Posterior cingulate gyrus (tissue), 11 donors: ENCODE measurements at places on chromosomes 4 and X.

- no peak for DNase-seq
These were observed 114.1 kb upstream of the NWD2 start for GRCh38 chr4:37130465-37130864.

DNA sequence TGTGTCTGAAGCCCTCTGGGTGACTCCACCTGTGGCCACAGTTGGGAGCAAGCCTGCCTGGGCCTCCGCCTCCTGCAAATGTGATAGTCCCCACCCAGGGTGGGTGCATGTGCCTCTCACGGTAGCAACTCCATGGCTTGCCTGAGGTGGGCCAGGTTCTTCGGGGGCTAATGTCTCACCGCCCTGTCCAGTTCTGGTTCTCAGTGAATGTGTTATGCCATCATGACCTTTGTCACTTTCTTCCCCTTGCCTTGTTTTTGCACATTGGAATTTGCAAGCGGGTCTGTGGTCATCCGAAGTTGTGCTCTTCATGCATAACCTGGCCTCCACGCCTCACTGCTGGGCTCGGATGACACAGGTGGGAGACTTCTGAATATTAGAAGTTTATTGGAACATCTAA is 39.7 kb downstream of the SHROOM2 start:
- DNase-seq: no peak

DNA sequence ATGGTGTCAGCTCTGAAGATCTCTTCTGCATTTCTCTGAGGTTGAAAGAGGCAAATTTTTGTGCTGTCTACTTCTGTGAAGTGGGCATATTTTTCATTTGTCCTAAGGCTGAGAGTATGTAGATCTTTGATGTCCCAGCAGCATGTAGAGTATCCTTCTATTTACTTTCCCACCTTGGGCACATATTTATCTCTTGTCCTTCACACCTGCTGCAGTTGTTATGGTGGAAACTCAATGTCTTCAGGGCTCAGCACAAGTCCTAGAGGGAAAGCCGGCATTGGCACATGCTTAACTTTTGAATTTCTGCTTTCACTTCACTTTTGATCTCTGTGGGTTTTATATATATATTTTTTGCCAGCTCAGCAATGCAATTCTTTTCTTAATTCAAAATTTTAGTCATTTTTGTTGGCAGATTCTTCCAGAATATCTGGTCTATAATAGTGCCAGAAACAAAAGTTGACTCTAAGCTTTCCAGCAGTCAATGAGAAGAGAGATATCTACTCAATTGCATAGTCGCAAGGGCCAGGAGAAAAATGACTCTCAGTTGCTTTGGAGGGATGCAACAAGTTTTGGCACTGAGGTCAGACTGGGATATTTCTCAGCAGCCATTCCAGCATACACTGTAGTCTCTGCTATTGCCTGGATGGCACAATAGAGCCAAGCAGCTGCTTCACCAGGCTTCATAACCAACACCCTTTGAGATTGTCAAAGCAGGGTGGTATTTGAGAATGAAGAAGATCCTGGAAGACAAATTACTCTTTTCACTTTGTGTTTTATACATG is 127.8 kb upstream of the FAT1 start:
- DNase-seq: no peak

DNA sequence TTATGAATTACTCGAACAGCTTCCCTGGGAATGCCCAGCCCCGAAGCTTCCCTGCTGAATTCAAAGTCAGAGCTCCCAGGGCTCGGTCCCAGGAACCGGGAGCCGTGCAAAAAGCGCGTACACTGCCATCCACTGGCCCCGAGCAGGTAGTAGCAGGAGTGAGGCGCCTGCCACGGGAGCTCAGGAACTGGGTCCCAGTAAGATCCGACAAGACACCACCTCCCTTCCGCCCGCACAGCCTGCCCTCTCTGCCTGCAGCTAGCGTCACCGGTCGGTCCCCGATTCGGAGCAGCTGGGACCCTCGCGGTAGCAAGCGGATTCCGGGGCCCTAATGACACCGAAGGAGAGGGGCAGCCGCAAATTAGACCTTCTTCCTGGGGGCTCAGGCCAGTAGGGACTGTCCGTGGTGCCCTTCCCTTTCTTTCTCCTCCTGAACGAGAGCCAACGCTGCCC is 1.2 kb downstream of the CORIN start:
- peak; percentile 69 for DNase-seq

DNA sequence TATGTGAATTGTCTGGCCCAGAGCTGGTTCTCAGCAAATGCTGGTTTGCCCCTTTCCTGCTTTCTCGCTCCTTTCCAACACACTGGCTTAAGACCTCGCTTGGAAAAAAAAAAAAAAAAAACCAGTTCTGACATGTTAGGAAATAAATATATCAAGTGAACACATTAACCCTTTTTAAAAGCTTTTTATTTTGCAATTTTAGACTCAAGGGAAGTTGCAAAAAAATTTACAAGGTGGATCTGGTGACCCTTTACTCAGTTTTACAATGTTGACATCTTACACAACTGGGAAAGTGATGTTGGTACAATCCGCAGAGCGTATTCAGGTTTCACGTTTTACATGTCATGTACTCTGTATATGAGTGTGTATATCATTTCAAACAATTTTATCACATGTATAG is 100.1 kb downstream of the RTL5 start:
- DNase-seq: no peak

- DNase-seq: no peak
These were observed 205.3 kb upstream of the CLNK start for GRCh38 chr4:10889819-10890218.

DNA sequence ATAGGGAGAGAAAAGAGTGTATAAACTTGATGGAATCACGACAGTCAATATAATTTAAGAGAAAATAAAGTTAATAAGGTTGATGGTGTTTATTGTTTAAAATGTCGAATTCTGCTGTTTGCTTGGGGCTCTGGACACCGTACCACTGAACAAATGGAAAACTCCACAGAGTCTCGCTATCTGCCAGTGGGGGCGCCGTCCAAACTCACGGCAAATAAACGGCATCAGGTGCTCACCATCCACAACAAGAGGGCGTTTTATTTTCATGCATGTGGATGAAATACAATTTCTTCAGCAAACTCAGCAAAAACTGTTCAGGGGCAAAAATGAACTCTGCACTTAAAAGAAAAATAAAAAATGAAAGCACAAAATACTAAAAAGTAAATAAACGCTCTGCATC is 46.6 kb upstream of the FAM47C start:
- DNase-seq: no peak

- DNase-seq: no peak
These were observed 78.2 kb downstream of the RTL5 start for GRCh38 chrX:72053508-72053907.

DNA sequence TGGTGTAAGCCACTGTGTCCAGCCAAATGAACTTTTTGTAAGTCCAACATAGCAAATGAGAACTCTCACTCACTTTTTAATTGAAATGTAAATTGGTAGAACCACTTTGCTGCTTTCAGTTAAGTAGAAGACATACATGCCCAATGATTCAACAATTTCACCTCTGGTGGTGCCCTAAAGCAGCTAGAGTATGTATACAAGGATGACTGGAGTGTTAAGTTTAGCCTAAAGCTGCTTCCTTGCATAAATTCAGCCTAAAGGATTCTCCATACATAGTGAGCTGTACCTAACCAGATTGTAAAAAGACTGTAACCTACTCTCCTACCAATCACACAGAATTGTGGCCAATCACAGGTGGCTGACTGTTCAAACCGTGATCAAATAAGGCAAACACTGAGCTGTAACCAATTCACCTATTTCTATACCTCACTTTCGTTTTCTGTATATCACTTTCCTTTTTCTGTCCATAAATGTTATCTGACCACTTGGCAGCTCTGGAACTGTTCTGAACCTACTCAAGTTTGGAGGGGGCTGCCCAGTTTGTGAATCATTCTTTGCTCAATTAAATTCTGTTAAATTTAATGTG is 39.9 kb downstream of the PDS5A start:
- no peak for DNase-seq

DNA sequence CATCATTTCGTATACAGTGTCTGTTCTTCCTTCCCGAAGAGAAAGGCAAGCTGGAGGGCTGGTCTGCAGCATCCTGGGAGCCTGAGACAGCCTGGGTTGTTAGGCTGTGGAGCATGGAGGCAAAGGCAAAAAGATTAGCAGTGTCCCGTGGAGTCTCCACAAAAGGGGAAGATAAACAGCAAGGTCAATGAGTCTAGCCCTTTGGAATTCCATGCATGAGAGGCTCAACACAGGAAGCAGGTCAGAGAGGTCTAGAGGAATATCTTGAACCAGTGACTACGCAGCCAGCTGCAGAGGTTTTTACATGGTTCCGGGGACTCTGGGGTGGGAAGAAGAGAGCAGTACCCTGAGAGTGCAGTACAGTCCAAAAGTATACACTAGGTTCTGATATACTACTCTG is 12.2 kb upstream of the MCF2 start:
- no peak for DNase-seq

GRCh38 chr4:148834804-148835631 is 392.8 kb upstream of the NR3C2 start:
- no peak for DNase-seq

DNA sequence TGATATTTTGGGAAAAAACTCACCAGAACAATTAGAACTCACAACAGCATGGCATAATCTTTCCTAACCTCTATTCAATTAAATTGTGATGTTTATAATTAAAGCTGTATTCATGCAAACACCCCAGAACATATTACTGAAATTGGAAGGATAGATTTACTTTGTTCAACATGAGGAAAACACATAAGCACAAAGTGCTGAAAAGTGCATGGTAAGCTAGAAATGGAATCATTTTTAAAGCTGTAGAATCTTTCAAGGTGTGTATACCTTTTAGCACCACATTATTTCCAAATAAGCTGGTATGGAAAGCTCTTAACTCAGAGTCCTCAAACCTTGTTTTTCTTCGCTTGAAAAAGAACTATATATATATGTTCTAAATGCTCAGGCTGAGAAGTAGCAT is 90.8 kb upstream of the NAP1L5 start:
- DNase-seq: no peak

DNA sequence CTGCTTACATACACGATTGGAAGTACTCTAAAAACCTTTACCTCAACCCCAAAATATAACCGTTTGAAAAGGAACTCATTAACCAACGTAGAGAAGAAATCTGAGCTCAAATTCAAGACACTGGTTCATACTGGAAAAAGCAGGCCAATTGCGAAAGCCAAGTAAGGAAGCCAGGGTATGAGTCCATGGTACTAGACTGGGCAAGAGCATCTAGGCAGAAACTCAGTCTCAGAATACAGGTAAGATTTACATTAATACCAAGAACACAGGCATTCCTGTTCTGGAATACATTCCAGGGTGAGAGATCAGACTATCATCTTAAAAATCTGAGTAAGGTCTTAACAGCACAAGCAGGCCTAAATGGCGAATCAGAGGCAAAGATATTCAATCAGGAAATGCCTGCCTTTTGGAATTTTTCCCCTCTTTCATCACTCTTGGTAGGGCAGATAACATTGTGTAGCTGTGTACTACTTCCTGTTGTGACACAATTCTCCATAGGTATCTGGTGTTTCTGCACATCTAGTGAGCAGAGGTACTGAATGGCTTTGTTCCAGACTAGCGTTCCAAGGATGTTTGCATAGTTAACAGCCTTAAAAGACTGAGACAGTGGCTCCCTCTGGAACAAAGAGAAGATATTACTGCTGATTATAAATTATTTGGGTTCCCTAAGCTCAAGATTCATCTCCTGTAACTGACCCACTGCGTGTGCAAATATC is 311.3 kb downstream of the PCDH19 start:
- no peak for DNase-seq

DNA sequence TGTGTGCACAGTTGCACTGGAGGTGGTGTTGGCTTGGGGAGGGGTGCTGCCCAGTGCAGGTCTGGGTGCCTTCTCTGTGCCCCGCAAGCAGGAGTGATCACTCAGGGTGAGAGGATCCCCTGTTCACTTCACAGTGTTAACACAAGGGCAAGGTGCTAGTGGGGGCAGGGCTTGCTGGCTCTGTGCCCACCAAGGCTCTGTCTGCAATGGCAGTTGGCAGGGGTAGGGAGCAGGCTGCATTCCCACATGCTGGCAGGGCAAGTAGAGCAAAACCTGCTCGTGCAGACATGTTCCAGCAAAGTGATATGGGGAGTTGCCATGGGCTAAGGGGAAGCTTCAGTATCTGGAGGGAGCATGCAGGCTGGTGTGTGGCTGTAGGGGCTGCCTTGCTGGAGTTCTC is 428.0 kb downstream of the ZNF674 start:
- peak; percentile 44 for DNase-seq

DNA sequence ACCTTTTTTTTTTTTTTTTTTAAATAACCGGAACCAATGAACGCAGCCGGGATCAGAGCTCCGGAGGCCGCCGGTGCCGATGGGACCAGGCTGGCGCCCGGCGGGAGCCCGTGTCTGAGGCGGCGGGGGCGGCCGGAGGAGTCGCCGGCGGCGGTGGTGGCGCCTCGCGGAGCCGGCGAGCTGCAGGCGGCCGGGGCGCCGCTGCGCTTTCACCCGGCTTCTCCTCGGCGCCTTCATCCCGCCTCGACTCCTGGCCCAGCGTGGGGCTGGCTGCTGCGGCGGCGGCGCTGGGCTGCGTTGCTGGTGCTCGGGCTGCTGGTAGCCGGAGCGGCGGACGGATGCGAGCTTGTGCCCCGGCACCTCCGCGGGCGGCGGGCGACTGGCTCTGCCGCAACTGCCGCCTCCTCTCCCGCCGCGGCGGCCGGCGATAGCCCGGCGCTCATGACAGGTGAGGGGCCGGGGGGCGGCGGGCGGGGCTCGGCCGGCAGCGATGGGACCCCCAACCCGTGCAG is 337 bp downstream of the STIM2 start:
- DNase-seq: peak; percentile 41
